ENCODE measurements at places on chromosomes 2 and 18.

GRCh38 chr2:134657650-134658250 is 61.0 kb downstream of the TMEM163 start:
- peak; percentile 55 for DNase-seq

DNA sequence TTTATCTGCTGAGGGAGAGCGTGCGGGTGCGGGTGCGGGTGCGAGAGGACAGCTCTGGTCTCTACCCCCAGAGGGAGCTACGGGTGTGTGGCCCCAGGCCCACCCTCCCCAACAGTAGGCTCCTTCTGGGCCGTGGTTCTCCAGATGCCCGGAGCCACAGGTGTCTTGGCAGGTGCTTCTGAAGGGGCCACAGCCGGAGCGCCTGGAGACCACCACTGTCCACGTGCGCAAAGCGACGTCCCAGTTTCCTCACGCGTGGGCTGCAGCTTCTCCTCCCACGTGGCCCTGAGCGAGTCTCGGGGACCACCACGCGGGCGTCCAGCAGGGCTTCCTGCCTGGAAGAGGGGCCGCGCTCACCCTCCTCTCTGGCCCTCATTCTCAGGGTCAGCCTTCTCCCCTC is 90.6 kb downstream of the BIN1 start:
- no peak for DNase-seq

- peak; percentile 85 for DNase-seq
Observed at GRCh38 chr2:74902281-74902860, 56.1 kb upstream of the POLE4 start.

DNA sequence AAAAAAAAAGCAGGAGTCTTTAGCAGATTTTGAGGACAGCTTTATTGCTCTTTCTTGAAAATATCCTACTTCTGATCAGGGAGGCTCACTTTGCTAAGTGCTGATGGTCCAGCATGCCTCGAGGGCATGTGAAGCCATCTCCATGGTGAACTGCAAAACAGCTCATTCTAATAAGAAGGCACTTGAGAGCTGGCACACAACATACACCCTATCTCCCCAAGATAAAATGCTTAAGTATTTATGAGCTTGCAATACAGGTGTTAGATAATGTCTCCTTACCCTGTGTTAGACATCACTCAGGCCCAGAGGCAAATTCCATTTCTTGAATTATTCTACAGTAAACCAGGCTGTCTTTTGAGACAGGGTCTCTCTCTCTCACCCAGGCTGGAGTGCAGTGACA is 2.7 kb downstream of the ENOSF1 start:
- no peak for DNase-seq

DNA sequence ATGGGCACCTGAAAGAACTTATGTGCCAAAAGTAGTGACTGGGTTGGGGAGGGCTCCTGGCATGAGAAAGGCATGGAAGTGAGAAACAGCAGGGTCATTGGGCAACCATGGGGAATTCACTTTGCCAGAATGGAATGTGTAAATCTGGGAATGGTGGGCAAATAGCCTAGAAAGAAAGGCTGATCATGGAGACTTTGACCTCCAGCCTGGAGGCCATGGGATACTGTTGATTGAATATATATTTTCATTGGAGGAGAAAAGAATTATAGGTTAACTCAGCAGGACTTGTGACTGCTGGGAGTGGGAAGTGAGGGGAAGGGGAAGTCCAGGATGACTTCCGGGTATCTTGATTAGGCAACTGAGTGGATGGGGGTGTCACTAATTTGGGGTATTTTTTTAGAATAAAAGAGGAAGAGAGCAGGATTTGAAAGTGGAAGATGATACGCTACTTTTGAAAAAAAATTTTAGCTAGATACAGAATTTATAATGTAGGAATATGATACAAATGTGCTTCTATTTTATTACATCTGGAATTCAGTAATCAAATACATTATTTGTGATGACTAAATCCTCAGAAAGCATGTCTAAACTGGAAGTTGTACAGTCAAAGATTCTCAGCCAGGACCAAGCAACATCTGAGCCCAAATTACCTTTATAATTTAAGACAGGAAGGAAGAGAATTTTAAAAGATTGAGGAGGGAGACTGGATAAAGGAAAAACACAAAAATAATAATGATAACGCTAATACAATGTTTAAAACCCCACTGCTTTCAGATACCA is 116.2 kb downstream of the GATA6 start:
- DNase-seq, result no peak

DNA sequence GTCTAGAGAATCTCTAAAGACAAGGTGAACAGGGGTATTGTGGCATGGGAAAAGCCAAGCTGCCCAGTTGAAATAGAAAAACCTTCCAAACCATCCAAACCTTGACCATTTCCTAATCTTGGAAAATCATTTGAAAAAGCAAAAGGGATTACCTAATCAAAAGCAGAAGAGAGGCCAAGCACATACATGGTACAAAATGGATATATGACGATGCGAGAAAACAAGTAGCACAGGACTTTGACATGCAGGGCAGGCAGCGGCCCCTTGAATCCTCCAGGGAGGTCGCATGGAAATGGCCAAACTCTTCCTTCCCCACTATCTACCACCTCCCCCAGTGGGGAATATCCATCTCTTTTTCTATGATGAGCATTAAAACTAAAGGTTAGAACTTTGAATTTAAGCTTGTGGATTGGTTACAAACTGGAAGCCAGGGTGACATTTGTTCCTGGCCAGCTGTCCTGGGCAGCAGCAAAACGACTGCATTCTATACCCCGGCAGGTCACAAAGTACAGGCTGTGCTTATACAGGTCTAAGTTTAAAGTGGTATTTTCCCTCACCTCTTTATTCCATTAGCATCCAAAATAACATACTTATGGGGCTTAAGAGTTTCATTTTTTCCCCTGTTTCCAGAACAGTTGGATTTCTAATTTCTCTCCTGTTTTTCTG is 24.7 kb downstream of the MYOM1 start:
- no peak for DNase-seq

DNA sequence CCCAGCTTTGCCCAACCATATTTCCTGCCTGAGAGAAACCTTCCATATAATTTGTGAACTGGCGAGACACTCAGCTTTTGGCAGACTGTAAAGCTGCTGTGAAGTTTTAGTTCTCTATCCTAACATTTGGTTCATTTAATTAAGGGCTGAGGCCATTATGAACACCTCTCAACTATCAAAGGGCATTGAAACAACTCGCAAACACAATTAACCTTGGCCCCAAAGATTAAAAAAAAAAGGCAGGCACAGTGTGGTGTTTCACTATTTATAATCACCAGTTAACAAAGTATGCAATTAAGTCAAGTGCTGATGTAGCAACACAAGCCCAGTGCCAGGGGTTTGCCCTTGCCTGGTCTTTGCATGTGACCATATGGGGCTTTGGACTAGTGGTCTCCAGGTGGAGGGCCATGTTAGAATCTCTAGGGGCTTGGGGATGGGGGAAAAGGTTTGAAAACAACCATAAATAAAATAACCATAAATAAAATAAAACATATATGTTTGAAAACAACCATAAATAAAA is 297.6 kb upstream of the SKOR2 start:
- peak; percentile 17 for DNase-seq

DNA sequence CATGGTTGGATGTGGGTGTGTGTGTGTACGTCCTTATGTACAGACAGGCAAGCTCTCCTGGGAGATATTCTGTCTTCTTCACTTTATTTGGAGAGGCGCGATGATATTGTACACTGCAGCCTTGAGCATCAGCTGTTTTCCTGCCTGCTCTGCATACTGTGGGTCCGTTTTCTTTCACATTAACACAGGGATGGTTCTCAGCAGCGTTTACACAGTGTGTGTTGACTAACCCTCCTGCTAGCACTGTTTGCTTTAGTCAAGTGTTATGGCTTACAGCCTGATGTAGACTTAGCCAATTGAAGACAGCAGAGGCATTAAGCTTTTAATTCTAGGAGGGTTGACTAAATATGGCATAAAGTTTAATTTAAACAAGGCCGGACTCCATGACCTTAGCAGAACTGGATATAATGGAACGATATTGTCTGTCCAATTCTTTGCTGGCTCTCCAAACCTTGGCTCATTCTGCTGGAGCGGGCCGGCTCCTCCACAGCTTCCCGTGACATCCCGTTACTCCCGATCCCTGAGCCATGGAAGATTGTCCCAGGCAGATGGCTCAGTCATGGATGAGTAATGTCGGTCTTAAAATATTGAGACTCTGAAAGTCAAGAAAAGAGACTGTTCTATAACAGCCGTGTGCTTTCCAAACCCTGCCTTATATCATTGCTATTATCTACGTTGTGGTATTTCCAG is 134.7 kb downstream of the TPGS2 start:
- peak; percentile 46 for DNase-seq

DNA sequence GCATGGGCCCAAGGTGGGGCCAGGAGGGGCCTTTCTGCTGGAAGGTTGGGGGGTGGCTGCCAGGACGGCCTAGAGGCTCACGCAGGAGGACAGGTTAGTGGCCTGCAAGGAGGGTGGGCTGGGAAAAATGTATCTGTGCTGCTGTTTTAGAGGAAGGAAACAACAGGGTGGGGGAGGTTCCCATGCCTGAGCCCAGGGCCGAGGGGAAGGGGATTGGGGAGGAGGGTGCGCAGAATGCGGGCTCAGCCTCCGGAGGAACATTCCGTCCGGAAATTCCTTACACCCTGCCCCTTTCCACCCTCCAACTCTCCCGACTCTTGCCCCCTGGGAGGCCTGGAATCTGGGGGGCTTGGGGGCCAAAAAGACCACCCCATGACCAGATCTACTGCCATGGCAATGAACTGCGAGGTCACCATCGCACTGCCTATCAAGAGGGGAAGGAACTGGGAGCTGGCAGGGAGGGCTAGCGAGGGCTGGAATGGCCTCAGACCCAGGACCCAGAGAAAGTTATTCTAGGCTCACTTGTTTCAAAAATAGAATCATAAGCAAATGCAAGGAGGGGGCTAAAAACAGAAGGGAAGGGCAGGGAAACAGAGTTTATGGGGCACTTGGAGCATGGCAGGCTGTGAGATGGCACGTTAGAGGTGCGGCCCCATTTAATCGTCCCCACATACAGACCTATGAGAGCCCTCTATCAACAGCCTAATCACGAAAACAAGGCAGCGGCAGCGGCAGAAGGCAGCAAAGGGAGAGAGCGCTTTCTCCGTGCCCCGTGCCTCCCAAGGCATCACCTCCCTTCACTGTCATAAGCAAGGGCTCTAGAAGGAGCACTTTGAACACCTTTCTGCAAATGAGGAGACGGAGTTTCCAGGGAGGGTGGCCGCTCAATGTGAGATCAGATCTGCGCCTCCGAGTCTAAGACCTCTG is 90.4 kb downstream of the TNS1 start:
- no peak for DNase-seq

DNA sequence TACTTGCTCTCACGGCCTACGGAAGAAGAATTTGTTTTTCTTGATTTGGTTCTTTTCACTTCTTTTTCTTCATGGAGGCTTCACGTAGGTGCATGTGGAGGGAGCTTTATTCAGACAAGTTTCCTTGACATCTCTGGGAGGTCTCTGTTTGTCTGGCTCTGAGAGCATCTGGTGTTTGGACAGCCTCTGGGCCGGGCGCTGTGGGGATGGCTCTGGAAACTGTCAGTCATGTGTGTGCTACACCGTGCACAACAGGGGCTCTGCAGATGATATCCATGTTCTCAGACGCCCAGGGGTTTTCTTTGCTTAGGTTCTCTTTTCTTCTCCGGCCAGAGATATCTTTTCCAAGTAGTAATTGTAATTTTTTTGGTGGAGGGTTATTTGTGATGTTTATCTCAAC is 130.7 kb downstream of the SH3RF3 start:
- no peak for DNase-seq

DNA sequence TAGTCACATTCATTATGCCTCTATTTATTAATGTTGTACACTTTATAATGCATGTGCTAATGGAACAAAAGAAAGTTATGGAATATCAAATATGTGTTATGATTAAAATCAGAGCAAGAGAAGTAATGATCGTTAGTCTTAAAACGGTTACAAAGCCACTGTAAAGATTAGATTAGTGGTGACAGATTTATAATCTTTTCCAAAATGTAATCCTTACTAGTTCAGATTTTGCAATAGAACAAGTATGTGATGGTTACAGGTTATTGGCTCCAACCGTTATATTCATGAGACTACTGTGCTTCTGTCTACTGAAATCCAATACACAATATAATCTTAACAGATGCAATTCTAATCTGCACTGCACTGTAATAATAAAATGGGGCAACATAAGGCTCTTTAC is 180.6 kb downstream of the ZNF521 start:
- peak; percentile 74 for DNase-seq

DNA sequence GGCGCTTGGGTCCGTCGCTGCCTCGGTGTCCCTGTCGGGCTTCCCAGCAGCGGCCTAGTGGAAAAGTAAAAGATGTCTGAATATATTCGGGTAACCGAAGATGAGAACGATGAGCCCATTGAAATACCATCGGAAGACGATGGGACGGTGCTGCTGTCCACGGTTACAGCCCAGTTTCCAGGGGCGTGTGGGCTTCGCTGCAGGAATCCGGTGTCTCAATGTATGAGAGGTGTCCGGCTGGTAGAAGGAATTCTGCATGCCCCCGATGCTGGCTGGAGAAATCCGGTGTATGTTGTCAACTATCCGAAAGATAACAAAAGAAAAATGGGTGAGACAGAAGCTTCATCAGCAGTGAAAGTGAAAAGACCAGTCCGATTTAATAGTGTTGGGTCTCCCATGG is 8.0 kb downstream of the HES6 start:
- no peak for DNase-seq

GRCh38 chr18:7257426-7257740 is 26.5 kb downstream of the LRRC30 start:
- no peak for DNase-seq

- DNase-seq, result no peak
Observed at GRCh38 chr18:66873899-66874298, 270.0 kb upstream of the CDH19 start.

- DNase-seq, result no peak
Observed at GRCh38 chr2:231914077-231914690, 12.0 kb downstream of the NPPC start.

- no peak for DNase-seq
Observed at GRCh38 chr2:609449-609848, 67.8 kb downstream of the TMEM18 start.

DNA sequence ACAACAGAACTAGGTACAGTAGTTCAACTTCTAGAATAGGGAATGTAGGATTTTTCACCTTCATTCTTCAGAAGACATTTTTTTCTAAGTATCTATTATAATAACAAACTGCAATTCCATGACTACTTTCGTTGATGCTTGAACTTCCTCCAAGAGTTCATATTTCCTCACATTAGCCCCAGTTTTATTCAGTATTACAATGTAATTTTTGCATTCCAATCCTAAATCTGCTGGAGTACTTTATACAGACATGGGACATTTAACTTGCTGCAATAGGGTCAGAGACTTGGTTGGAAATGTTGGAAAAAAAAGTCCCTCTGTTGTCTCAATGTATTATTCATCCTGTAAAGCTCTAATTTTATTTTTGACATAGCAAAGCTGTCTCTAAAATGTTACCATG is 19.6 kb upstream of the FTCDNL1 start:
- no peak for DNase-seq

GRCh38 chr18:38576916-38577315 is 1011.3 kb upstream of the CELF4 start:
- DNase-seq, result no peak

DNA sequence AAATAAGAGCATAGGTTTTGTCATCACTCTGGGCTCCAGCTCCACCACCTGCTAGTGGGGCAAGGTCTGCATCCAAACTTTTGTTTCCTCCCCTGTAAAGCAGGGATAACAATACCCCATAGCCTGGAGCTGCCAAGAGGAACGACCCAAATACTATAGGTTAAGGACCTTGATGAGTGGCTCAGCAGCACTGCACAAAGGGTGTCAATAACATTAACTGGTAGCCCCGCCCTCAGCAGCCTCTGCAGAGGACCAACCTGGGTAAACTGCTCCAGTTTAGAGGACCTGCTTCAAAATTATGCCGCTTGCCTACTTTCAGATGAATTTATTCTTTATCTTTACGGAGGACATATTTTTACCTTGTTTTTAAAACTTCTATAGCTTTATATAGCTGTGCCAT is 65.8 kb upstream of the RIOK3 start:
- DNase-seq, result no peak

All from NCI-H82 (cell line).